ENCODE measurements at places on chromosomes 4 and X.

DNA sequence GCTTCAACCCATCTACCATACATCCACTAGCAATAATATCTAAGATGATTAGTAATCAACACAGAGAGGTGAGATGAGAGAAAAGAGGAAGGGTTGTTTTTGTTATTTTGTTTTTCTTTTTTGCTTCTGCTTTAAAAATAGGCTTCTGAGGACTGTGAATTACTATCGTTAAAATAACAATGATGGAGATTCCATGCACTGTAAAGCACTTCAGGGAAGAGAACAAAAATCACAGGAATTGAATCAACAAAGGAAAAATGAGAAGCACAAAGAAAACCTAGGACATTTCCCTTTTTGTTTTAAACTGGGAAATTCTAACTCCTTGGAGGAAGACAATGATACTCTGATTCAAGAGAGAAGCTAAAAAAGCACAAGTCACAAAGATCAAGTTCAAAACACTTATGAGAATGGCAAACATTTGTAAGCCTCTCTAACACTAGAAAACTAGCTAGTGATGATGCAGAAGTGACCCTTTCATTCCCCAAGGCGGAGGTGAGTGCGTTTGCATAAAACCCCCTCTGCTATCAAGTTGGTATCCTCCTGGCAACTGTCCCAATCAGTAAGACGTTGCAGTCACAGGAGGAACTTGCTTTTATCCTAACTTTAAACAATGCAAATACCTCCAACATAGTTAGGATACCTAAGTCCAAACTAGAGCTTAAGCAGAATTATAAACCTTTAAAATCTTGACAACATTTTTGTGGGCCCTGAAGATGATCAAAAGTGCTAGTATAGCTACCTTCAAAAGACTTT, 308.5 kb downstream of the CAMK2D start:
- no peak for DNase-seq

DNA sequence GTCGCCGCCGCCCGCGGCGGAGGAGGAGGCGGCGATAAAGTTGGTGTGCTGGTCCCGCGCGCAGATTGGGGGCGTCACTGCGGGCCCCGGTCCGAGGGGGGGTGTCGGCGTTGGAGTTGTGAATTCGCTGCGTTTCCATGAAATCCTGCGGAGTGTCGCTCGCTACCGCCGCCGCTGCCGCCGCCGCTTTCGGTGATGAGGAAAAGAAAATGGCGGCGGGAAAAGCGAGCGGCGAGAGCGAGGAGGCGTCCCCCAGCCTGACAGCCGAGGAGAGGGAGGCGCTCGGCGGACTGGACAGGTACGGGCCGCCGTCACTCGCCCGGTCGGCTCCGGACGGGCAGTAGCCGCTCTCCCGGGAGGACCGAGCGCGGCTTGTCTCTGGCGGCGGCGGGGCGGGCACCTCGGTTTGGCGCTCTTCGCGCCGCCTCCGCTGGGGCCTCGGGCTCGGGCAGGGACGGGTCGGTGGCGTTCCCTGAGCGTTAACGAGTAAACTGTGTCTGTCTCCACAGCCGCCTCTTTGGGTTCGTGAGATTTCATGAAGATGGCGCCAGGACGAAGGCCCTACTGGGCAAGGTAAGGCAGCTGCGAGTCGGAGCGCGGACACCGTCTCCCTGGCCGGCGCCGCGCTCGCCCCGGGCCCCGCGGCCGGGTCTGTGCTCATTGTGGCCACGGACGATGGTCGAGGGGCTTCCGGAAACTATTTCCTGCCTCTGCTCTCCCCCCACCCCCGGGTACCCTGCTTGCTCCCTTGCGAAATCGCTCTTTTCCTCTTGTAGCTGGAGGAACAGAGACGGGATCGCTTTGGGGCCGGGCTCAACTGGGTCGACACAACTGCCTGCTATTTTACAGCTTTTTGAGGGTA, 658 bp downstream of the KDM6A start:
- DNase-seq = peak; percentile 26

DNA sequence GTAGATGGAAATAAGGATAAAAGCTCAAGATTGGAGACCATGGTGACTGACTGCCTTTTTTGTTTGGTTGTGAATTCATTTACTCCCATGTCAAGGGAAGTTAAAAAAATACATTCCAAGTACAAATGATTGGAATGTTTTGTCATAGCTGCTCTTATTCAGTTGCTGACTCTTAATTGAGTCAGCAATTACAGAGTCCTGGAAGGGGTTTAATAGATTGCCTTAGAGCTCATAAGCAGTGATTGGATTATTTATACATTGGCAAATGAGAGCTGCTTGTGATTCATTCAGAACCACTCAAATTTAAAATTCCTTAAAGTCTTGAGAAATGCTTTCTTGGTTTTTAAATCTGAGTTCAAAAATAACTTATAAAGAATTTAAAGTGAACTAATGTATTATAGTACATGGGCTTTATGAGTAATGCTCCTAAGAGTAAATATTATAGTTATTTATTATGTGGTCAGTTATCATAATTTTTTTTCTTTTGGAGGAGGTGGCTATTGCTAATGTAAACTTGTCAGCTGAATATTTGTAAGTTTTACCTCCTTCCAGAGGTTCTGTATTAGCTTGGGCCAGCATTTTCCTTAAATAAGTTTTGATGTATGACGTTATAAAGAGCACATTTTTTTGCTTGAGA, 13.6 kb downstream of the JADE1 start:
- no peak for DNase-seq

DNA sequence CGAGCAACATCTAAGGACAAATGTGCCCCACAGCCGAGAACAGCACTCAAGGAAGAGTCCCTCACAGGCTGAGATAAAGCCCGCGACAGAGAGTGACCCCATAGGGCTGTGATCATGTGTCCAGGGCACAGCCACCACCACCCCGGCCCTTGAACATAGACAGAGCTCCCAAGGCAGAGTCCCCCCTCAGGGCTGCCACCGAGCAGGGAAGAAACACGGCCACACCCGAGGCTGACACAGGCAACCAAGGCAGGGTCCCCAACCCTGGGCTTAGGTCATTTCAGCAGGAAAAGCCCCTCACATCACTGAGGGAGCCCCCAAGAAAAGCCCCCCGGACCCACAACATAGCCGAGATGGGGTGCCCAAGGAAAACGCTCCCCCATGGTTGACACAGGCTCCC, 463 bp downstream of the CT45A10 start:
- DNase-seq = no peak

DNA sequence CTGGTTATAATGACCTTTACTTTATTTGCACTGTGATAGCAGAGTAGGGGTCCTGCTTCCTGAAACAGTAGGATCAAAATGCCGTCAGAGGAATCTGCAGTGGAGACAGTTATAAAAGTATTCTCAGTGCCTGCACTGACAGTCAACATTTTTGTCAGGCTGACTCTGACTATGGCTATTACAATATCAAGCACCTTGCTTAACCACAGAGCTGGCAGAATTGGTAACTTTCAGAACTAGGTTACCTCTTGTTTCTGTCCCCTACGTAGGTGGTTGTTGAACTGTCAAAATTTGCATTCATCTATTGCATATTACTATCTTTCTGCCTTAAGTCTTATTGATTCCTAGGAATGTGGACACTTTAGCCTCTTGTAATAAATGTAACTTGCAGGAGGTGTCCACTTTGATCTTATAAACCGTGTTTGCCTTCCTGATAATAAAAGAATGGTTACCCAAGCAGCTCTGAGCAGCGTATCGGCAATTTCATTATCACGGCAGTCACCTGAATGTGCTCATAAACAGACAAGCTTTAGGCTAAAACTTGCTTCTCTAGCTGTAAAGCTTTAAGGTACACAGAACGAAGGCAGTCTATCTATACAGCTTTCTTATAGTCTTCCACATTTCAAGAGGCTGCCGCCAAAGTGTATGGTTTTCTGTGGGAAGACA, 353.0 kb upstream of the GALNT7 start:
- DNase-seq = no peak

DNA sequence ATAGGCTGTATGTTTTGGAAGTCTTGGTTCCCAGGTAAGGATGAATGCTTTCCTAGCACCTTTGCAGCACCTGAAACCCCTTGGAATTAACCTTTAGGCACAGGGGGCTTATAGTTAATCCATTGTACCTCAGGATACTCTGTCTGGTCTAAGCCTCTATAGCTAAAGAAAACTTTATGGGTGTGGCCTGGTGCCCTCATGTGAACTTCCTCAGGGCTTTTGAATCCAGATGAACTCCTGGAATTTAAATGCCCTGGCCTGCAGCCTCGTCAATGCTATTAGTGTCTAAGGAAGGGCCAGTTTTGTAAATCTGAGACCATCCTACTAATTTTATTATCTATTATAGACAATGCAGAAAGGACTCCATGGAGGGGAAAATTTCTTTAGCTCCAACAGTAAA, 33.8 kb downstream of the IRS4 start:
- no peak for DNase-seq

GRCh38 chr4:40489961-40490360, 139.7 kb downstream of the RBM47 start:
- no peak for DNase-seq

GRCh38 chr4:135177321-135177720, 975.7 kb upstream of the PABPC4L start:
- DNase-seq = no peak

DNA sequence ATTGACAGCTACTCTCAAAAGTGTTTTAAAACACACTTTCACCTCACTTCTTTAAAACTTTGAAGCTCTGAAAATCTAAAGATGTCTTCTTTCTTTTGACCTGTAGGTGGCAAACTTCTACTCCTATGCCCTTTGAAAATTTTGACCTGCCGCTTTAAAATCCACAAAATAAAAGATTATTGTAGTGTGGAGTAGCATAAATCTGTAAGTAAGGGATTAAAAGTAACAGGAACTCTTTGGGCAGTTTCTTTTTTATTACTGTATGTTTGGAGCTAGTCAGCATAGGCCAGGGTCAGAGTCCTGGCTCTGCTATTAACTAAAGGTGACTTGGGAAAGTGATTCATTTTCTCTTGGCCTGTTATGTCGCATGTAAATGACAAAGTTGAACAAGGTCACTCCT, 25.5 kb downstream of the BBS12 start:
- DNase-seq = no peak
